ENCODE measurements at places on chromosomes 4 and X.

DNA sequence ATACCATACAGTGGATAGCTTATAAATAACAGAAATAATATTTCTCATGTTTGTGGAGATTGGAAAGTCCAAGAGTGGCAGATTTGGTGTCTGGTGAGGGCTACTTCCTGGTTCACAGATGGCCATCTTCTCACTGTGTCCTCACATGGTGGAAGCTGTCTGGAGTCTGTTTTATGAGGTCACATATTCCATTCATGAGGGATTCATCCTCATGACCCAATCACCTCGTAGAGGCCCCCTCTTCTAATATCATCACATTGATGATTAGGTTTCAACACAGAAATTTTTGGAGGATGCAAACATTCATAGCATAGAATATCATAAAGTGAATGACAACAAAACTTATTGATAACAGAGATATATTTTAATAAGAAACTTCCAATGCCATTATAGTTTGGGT is 568.0 kb downstream of the STIM2 start:
- DNase-seq, result no peak

DNA sequence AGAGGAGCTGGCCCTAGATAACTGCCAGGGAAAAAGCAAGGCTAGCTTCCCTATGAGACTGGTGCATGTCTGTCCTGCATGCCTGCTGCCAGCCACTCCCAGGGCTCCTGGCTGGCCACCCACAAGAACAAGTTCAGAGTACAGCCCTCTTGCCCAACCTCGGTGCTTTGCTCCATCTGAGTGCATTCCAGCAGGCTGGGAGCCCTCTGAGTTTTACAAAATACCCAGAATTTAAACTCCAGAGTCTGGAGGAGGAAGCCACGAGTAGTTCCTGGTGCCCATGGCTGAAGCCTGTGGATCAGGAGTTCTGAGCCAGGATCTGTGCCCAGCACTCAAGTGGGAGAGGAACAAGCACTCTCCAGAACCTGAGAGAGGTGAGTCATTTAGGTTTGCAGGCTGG is 111.6 kb downstream of the MAGEE2 start:
- DNase-seq, result no peak

DNA sequence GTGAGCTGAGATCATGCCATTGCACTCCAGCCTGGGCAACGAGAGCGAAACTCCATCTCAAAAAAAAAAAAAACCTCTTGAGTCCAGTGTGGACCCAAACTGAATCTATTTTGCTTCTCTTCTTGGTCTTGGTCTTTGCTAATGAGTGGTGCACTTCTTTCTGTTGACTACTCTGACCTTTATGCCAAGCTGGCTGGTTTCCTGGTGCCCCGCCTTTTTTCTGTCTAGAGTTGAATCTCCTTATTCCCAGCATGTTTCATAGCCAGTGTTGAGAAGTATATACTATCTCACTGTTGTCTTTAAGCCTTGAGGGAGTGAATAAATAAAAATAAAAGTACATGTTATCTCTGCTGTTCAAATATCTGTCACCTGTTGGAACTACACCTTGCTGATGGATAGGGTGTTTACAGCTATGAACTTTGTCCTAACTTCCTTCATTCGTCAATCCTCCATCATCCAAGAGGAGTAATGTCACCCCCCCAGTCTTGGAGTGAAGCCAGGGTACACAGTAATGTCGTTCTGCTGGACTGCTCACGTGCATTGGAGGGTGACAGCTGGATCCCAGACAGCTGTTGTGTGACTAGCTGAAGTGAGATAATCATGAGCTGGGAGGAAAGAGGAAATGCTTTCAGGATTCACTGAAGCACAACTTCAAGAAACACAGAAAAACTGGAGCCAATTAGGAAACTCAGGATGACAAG is 99.3 kb upstream of the PRKG2 start:
- DNase-seq, result no peak

- no peak for DNase-seq
Measured at GRCh38 chr4:158282252-158282651, 72.0 kb downstream of the TMEM144 start.
